ENCODE measurements at places on chromosomes 1 and 21. TPM values are rescaled to one million over a fixed set of nuclear protein-coding genes. Genes with fewer than 3 reads are reported as not detected.

MYBPH gene
- total RNA-seq: not detected

SELE gene
- not detected for total RNA-seq

AKR7A3 gene
- total RNA-seq: 0.59 TPM

LAMB3 gene
- 40.1 TPM for total RNA-seq

RPTN gene
- not detected for total RNA-seq

VTCN1 gene
- total RNA-seq: not detected

FAM110D gene
- not detected for total RNA-seq

COL8A2 gene
- 13.8 TPM for total RNA-seq

HRNR gene
- not detected for total RNA-seq

LRRC71 gene
- total RNA-seq: not detected

AADACL3 gene
- total RNA-seq: not detected

LCE2B gene
- not detected for total RNA-seq
